ENCODE measurements at places on chromosomes 3 and 15.

DNA sequence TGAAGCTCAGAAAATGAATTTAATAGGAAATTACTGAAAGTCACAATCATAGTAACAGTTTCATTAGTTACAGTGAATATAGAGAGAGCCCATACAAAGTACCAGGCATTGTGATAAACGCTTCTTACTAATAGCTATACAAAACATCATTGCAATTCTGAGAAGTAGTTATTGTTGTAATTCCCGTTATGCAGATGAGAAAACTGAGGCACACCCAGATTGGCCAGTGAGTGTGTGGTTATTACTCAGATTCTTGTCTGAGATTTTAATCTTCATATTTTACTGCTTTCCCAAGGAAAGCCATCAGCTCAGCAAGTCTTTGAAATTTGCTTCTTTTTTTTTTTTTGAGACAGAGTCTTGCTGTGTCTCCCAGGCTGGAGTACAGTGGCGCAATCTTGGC, 14.3 kb downstream of the FLNB start:
- no peak for DNase-seq

GRCh38 chr15:60345598-60345997, 52.2 kb downstream of the ANXA2 start:
- no peak for DNase-seq

- no peak for DNase-seq
Observed at GRCh38 chr3:120425572-120426250, 25.1 kb downstream of the FSTL1 start.

DNA sequence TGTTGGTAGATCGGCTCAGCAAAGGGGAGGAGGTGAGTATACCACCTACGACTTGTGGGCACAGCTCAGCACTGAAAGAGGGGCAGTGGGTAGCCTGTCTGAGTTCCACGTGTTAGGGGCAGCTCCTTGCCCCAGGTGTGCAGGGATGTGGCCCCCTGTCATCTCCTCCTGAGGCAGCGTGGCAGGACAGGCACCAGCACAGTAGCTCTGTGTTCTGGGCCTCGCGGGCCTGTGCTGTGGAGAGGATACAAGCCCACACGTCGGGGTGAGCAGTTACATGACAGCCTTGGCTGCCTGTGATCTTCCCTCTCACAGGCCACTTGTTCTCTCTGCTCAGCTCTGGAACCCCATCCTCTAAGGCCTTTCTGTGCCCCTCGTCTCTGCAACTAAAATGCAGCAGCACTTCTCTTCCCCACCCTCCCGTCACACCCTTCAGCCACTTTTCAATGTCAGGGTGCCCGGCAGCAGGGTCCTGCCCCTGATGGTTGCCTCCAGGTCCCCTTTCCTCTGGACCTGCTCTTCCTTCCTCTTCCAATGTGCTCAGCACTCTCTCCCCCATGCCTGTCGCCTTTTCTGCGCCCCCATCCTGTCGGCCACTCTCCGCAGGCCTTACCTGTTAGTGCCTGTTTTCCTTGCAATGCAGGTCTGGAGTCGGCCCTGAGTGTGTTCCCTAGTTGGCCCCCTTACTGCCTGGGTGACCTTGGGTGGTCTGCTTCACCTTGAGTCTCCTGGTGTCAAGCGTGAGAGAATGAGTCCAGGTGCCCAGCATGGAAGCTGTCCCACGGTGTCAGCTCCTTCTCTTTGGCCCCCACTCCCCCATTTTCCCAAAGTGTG, 18.2 kb upstream of the CPNE9 start:
- DNase-seq, result no peak

DNA sequence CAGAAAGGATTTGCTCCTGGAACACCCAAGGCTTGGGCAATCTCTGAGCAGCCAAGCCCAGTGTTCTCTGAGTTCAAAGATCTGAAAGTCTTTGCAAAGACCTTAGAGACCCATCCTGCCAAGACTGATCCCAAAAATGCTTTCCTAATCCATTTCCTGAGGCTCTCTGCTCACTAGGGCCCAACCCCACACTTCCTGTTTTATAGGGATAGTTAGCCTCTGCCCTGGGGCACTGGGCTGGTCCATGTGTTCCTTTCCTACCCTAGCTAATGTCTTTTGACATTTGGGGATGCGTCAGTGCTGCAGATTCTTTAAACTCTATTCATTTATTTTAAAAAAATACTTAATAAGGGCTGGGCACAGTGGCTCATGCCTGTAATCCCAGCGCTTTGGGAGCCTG, 372.7 kb downstream of the ROBO2 start:
- no peak for DNase-seq

DNA sequence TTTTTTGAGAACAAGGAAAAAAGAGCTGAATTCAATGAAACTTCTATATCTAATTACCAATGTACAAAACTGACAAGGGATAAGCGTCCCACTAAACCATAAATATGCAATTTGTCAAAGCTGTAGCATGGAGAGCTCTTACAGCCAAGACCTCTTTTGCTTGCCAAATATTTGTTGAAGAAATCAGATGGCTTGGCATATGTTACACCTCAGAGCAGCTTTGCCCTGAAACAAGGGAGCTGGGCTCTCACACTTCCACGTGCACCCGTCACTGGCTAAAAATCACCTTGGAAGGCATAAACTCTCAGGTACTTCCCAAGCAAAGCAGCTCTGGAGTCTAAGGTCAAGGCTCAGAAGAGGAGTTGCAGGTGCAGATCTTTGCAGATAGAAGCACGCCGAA, 324.7 kb upstream of the SLCO3A1 start:
- no peak for DNase-seq

DNA sequence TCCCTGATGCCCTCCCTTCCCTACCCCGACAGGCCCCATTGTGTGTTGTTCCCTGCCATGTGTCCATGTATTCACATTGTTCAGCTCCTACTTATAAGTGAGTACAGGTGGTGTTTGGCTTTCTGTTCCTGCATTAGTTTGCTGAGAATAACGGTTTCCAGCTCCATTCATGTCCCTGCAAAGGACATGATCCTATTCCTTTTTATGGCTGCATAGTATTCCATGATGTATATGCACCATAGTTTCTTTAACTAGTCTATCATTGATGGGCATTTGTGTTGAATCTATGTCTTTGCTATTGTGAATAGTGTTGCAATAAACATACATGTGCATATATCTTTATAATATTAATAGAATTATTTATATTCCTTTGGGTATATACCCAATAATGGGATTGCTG, 52.1 kb upstream of the TNFSF10 start:
- DNase-seq, result no peak

GRCh38 chr15:44319385-44319784, 30.9 kb downstream of the GOLM2 start:
- DNase-seq, result no peak

GRCh38 chr15:57334257-57334656, 42.0 kb upstream of the CGNL1 start:
- no peak for DNase-seq

- DNase-seq, result no peak
Observed at GRCh38 chr15:25065286-25065685, 110.5 kb downstream of the SNRPN start.

DNA sequence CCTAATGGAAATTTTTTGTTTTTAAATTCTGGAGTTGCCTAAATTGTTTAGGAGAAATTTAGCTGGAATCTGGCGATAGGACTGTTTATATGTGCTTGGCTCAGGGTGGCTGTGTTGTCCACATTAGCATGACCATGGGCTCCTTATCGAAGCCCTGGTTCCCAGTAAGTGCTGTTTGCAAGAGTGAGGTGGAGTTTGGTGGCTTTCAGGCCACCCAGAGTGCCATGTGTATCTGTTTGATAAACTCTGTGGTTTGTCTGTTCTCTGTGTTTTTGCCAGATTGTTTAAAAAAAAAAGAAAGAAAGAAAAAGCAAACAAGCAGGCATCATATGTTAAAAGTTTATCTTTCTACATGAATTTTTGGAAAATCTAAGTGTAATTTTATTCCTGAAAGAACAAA, 51.5 kb downstream of the PLCL2 start:
- no peak for DNase-seq

DNA sequence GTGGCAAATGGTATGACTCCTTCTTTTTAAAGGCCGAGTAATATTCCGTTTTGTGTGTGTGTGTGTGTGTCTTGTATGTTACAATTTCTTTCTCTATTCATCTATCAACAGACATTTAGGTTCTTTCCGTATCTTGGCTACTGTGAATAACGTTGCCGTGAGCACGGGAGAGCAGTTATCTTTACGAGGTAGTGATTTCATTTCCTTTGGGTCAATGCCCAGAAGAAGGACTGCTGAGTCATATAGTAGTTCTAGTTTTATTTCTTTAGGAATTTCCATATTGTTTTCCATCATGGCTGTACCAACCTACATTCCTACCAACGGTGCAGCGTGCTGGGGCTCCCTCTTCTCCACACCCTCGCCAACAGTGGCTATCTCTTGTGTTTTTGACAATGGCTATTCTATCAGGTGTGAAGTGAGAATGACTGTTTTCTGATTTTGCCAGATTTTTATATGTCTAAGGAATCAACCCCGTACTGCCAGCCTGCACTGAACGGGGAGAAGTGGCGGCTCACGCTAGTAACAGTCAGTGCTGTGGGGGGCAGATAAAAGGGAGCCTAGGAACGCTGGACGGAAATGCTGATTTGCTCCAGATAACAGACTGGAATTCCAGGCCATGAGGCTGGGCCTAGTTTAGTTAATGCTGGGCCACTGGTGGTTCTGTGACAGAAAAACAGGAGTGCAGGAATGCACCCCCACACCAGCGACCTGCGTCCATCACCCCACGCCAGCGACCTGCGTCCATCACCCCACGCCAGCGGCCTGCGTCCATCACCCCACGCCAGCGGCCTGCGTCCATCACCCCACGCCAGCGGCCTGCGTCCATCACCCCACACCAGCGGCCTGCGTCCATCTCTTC, 168.1 kb downstream of the XXYLT1 start:
- no peak for DNase-seq

- DNase-seq, result no peak
Observed at GRCh38 chr3:81293156-81293555, 468.3 kb downstream of the GBE1 start.

- DNase-seq, result no peak
Observed at GRCh38 chr15:89330881-89331595, 3.6 kb downstream of the POLG start.

DNA sequence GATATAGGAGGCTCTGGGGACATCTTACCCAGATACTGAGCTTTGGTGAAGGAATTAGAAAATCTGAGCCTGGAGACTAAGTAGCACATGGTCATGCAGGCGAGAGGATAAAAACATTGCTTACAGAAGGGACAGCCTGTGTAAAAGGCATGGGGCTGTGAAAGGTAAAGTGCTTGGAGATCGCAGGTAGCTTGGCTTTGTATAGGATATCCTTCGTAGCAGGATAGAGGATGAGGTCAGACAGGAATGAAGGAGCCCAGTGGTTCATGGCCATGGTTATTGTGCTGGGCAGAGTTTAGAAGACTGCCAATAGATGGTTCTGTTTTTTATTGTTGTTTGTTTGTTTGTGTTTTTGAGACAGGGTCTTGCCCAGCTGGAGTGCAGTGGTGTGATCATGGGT, 82.5 kb downstream of the SLMAP start:
- no peak for DNase-seq

DNA sequence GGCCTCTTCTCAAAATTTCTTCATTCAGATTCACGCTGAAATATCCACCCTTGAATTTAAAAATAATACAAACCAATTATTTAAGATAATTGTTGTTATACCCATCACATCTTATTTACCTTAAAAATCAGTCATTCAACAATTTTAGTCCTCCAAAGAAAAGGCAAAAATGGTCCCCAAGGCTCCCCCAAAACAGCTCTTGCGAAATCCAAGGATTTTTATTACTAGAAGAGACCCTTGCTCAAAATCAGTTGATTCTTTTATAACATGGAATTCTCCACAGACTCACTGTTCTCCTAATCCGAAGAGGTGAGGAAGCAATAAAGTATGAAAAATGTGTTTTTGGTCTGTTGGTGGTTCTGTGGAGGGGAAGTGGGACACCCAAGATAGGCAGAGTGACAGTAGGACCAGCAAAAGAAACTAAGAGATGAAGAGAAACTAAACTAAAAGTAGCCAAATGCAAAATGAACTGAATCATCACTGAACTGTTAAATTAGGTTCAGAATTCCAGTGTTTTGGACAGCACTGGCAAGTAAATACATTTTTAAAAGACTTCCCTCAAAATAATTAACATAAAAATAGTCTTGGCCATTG, 19.1 kb upstream of the PLCH1 start:
- no peak for DNase-seq

DNA sequence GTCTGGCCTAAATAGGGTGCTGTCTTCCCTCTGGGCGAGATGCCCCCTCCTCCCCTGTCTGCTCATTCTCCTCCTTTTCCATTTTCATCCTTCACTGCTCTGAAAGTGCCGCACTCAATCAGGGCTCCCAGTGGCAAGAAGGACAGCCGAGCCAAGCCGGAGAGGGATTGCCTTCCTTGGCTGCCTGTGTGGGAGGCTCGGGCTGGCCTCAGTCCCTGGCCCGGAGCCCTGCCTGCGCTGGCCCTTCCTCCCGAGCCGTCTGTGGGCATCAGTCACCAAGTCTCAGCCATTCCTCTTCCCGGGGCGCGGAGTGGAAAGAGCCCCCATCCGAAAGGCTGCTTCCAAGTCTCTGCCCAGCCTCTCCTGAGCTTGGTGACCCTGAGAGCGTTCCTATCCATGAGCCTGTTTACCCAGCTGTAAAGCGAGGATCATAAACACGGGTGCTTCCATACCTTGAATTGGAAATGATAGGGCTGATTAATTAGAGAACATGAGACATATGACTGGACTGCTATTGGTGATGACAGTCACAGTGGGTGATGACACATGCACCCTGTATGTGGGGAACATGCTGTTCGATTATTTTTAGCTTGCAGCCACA, 59.1 kb upstream of the TLE3 start:
- DNase-seq, result no peak

GRCh38 chr3:102230057-102230456, 204.8 kb upstream of the ZPLD1 start:
- DNase-seq, result no peak

DNA sequence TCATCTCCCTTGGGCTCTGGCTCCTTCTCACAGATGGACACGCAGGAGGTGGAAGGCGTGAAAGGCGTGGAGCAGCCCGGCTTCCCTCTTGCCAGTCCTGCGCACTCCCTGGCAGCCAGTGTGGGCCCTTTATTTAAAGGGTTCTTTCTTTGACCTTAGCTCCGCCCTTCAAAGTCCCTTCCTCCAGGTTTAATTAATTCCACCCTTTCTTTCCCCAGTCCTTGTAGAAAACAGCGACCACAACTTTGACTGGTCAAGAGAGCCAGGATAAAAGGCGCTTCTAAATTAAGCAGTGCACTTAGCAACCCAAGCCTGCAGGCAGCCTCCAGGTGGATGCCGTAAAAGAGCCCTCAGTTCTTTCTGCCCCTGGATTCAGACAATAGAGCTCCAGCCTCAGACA, at the start of gene HDC:
HDC (minus strand) TSS at position 107 of the 400 bp plus-strand sequence; CDS start at position 4, 103 bp downstream.
- DNase-seq, result no peak

- no peak for DNase-seq
Observed at GRCh38 chr3:124920718-124921117, 13.8 kb downstream of the MUC13 start.

DNA sequence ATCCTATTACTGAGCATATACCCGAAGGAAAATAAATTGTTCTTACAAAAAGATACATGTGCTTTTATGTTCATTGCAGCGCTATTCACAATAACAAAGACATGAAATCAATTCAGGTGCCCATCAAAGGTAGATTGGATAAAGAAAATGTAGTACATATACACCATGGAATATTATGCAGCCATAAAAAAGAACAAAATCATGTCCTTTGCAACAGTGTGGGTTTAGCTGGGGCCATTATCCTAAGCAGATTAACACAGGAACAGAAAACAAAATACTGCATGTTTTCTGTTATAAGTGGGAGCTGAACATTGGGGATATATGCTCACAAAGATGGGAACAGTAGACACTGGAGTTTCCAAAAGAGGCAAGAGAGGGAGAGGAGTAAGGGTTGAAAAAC, 42.5 kb downstream of the SGO1 start:
- DNase-seq, result no peak

GRCh38 chr15:47812470-47812999, 95.2 kb downstream of the SEMA6D start:
- DNase-seq, result no peak

Measured in activated T-cell treated with anti-CD3 and anti-CD28 coated beads for 1 hour (primary cell).